ENCODE measurements at places on chromosomes 4 and X. TPM values are rescaled to one million over a fixed set of nuclear protein-coding genes. Genes with fewer than 3 reads are reported as not detected.

DNA sequence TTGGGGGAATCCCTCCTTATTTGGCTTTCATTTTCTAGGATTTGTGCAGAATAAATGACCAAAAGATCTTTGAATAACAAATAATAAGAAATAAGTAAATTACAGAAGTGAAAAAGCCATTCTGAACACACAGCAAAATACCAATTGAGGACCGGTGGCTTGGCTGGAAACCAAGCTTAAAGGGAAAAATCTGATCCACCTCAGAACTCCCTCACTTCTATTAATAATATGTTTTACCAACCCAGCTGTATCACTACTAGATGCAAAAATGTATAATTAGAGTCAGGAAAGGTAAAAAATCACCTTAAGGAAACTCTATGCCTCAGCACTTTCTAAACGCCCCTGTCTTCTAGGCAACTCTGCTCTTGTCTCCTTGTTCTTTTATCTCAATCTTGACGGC lies 77.3 kb downstream of the TSPAN5 start:
- no peak overlapping the region for H3K4me3 ChIP-seq

DNA sequence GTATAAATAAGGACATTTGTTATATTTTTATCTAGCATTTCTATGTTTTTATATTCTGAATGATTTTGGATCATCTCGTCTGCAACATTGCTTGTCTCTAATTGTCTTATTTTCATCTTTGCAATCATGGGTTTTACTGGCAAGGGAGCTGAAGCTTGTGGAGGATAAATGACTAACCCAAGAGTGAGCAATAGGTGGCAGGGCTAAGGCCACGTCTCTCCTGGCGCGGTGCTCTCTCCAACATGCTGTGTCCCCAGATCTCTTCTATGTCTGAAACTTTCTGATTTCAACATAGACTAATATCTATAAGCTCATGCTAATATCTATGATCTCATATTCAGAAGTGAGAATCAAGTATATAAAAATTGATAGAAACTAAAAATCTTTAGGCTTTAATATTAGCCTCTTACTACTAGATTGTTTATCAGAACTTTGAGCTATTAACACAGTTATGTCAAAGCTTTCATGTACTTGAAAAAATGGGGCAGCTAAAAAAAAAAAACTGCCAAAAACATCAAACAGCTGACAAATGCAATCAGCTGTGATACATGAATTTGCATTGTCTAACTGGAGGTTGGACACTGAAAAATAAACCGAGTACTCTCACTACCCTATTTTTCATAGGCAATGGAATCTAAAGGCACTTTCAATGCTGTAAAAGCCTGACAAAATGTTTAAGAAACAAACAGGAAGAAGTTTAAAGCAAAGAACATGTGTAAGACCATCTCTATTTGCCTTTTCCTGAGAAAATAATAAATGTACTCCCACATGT lies 169.2 kb downstream of the TMA16 start:
- no peaks in the 10 kb centered on the region for H3K4me1 ChIP-seq
- no peaks in the 10 kb centered on the region for H3K27me3 ChIP-seq
- no peak for DNase-seq
- no peak overlapping the region for H3K4me3 ChIP-seq
- no peaks in the 10 kb centered on the region for H3K36me3 ChIP-seq

- no peaks in the 10 kb centered on the region for H3K36me3 ChIP-seq
- H3K27ac ChIP-seq, result no peak overlapping the region
Observed at GRCh38 chr4:77197361-77197760, 40.4 kb downstream of the CCNG2 start.

DNA sequence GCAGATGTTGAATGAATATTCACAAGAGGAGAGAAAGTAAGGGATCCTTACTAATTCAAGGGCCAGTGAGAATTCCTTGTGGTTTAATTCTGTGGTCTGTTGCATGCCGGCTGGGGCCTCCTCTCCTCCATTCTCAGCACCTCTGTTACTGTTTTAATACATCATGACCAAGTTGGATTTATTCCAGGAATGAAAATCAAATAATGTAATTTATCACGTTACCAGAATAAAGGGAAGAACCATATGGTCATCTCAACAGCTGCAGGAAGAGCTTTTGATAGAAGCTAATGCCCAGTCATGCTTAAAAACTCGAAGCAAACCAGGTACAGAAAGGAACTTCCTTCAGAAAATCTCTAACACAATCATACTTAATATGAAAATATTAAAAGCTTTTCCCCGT lies 54.1 kb downstream of the GRK4 start:
- H3K27ac ChIP-seq, result no peak overlapping the region
- H3K4me3 ChIP-seq, result no peak overlapping the region
- H3K27me3 ChIP-seq, result no peaks in the 10 kb centered on the region
- DNase-seq, result no peak
- H3K36me3 ChIP-seq, result no peaks in the 10 kb centered on the region

- H3K36me3 ChIP-seq, result no peaks in the 10 kb centered on the region
- no peak for DNase-seq
- no peak overlapping the region for H3K4me3 ChIP-seq
- no peak overlapping the region for H3K27ac ChIP-seq
Observed at GRCh38 chr4:78692822-78693170, 83.4 kb upstream of the BMP2K start.

DNA sequence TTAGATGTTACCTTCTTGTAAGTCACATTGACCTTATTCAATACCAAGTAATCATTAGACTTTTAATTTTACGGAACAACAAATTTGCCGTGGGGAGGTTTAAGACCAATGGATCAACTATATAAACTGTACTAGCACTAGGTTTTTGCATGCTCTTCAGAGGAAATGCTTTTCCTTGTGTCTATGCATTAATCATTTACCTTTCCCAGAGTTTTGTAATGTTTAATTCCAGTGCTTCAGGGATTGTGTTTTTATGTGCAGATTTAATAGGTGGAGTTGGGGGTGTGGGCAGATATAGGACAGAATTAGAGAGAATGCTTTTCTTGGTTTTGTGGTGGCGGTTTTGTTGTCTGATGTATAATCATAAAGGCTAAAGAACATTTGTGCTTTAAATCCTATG lies 76.0 kb upstream of the SMARCA5 start:
- no peak for DNase-seq
- no peak overlapping the region for H3K4me3 ChIP-seq
- no peak overlapping the region for H3K27ac ChIP-seq
- H3K4me1 ChIP-seq, result no peaks in the 10 kb centered on the region

GRCh38 chr4:8840006-8840793 lies 31.4 kb downstream of the HMX1 start:
- no peak overlapping the region for H3K4me3 ChIP-seq
- H3K27me3 ChIP-seq, result no peaks in the 10 kb centered on the region
- DNase-seq, result no peak
- peaks cover 30% of the 10 kb centered on the region for H3K4me1 ChIP-seq
- H3K36me3 ChIP-seq, result no peaks in the 10 kb centered on the region
- no peak overlapping the region for H3K27ac ChIP-seq

- H3K36me3 ChIP-seq, result no peaks in the 10 kb centered on the region
- no peak overlapping the region for H3K27ac ChIP-seq
- H3K4me3 ChIP-seq, result no peak overlapping the region
- DNase-seq, result no peak
- H3K4me1 ChIP-seq, result no peaks in the 10 kb centered on the region
Observed at GRCh38 chr4:88897180-88897579, 159.8 kb downstream of the FAM13A start.

DNA sequence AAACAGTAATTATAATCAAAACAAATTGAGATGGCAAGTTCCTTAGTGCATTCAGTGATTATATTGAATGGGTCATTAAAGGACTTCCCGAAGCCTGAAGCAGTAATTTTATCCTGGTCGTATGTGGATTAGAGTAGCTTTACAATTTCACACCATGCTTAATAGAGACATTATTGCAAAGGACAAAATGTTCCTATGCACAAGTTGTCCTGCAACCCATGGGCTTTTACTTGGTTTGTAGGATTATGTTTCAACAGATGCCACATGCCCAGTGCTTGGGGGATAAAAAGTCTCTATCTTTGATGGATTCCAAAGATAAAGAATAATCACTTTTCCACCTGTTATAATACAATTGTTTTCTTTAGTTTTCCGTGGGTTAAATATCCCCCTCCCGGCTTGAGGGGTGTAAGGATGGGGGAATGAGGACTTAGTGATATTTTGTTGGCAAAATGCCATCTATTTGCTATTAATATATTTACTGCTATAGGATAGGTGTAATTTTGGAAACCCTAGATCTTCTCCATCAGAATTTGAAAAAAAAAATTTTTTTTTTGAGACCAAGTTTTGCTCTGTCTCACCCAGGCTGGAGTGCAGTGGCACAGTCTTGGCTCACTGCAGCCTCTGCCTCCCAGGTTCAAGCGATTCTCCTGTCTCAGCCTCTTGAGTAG lies 156.5 kb upstream of the ETNPPL start:
- no peaks in the 10 kb centered on the region for H3K4me1 ChIP-seq
- no peak overlapping the region for H3K4me3 ChIP-seq
- H3K36me3 ChIP-seq, result no peaks in the 10 kb centered on the region
- H3K27ac ChIP-seq, result no peak overlapping the region

- no peaks in the 10 kb centered on the region for H3K36me3 ChIP-seq
- no peak overlapping the region for H3K4me3 ChIP-seq
- peaks cover 12% of the 10 kb centered on the region for H3K4me1 ChIP-seq
- DNase-seq, result no peak
- no peak overlapping the region for H3K27ac ChIP-seq
Observed at GRCh38 chr4:74376888-74377483, 12.0 kb downstream of the EREG start.

DNA sequence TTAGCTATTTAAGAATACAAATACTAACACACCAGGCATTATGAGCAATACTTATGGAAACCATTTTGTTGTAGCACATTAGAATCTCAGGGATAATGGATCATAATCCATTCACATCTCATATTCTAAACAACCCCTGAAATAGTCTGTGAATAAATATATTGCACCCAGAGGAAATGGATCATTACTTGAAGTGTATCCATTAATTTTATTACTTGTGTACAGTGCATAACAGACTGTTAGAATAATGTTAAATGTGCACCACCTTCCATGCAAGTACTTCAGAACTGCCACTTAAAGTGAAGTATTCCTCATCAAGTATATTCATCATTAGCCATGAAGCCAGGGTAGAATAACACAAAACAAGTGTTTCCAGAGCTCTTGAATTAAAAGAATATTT lies 715.5 kb downstream of the DMD start:
- no peak overlapping the region for H3K27ac ChIP-seq
- DNase-seq, result no peak
- no peaks in the 10 kb centered on the region for H3K4me1 ChIP-seq
- H3K27me3 ChIP-seq, result no peaks in the 10 kb centered on the region

- H3K27me3 ChIP-seq, result no peaks in the 10 kb centered on the region
- no peak overlapping the region for H3K4me3 ChIP-seq
- H3K36me3 ChIP-seq, result peaks cover 2% of the 10 kb centered on the region
- peaks cover 15% of the 10 kb centered on the region for H3K4me1 ChIP-seq
- peak overlapping the region; percentile 60 for H3K27ac ChIP-seq
Observed at GRCh38 chrX:47662144-47662657, 3.2 kb upstream of the UXT start.

DNA sequence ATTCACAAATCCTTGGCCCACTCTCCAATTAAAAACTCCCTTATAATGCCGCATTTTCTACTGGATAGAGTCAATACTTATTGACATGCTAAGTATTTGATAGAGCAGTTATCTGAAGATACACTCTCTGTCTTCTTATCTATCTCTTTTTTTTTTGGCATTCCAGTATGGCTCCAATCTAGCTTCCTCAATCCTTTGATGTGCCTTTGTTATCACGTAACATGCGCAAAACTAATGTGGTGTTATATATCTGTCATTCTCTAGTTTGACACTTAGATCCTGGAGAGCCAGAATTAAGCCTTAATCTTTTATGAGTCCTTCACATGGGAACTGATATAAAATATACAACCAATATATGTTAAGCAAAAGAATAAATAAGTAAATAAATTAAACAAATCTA lies 54.7 kb downstream of the VSIG4 start:
- DNase-seq, result no peak
- H3K27me3 ChIP-seq, result no peaks in the 10 kb centered on the region
- no peak overlapping the region for H3K4me3 ChIP-seq
- no peaks in the 10 kb centered on the region for H3K4me1 ChIP-seq
- H3K27ac ChIP-seq, result no peak overlapping the region

DNA sequence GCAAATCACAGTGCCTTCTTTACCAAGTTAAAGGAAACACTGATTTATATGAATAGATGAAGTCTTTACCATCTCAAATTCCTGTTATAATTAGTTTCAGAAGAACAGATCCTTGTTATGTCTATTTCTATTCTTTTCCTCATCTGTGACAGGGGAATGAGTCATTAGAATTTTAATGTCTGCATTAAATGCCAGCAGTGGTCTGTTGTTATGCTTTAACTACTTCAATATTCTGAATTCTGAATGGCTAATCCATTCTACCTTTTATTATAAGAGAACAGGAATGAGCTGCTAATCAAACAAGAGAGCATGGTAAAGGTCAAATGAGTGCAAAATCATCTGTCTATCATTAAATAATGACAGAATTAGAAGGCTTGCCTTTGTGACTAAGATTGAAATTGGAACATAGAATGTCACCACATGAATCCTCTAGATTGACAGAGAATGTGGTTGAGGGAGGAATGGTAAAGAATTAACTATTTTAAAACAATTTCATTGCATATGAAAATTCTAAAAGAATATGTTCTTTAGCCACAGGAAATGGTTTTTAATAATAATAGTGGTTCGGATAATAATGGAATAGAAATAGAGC lies 935.5 kb downstream of the ADGRL3 start:
- no peaks in the 10 kb centered on the region for H3K4me1 ChIP-seq
- no peak overlapping the region for H3K4me3 ChIP-seq
- DNase-seq, result no peak
- H3K27ac ChIP-seq, result no peak overlapping the region

- H3K4me1 ChIP-seq, result no peaks in the 10 kb centered on the region
- no peak overlapping the region for H3K4me3 ChIP-seq
- H3K27ac ChIP-seq, result no peak overlapping the region
- H3K27me3 ChIP-seq, result no peaks in the 10 kb centered on the region
Observed at GRCh38 chrX:119529345-119530276, 35.6 kb downstream of the STEEP1 start.

MYOZ2 gene
- 0.09 TPM for total RNA-seq

HTR2C gene
- total RNA-seq, result not detected

RBMXL3 gene
- not detected for total RNA-seq

TMEM192 gene
- total RNA-seq, result 7.4 TPM

IBSP gene
- total RNA-seq, result 0.19 TPM

MBNL3 gene
- 0.11 TPM for total RNA-seq

MAMLD1 gene
- total RNA-seq, result 3.7 TPM

RBM46 gene
- total RNA-seq, result not detected
